ENCODE measurements at places on chromosomes 5 and 9.

- peak; percentile 90 for DNase-seq
Measured at GRCh38 chr9:22817181-22817580, 370.6 kb downstream of the DMRTA1 start.

GRCh38 chr5:163790497-163790896 lies 285.1 kb downstream of the MAT2B start:
- DNase-seq: no peak

DNA sequence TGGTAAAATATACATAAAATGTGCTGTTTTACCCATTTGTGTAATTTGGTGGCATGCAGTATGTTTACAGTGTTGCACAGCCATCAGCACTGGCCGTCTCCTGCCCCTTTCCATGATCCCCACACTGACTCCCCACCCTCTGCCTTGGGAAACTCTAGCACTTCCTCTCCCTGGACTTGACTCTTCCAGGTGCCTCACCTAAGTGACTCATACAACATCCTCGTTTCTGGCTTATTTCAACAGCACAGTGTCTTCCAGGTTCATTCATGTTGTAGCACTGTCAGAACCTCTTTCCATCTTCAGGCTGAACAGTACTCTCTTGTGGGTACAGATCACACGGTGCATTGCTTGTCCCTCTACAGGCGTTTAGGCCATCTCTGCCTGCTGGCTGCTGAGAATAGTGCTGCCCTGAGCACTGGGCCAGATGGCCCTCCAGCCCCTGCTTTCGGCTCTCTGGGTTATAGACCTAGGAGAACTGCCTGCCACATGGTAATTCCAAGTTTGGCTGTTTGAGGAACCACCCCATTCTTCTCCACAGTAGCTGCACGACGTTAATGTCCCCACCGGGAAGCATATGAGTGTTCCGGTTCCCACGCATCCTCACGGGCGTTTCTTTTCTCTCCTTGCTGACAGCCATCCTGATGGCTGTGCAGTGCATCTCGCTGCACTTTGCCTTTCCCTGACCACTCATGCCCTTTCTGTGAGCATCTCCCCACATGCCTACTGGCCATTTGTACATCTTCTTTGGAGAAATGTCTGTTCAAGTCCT lies 211.8 kb downstream of the FANCC start:
- DNase-seq: no peak

GRCh38 chr9:3331801-3332200 lies 194.0 kb downstream of the RFX3 start:
- no peak for DNase-seq

GRCh38 chr9:91382298-91382697 lies 20.6 kb upstream of the AUH start:
- DNase-seq: no peak

DNA sequence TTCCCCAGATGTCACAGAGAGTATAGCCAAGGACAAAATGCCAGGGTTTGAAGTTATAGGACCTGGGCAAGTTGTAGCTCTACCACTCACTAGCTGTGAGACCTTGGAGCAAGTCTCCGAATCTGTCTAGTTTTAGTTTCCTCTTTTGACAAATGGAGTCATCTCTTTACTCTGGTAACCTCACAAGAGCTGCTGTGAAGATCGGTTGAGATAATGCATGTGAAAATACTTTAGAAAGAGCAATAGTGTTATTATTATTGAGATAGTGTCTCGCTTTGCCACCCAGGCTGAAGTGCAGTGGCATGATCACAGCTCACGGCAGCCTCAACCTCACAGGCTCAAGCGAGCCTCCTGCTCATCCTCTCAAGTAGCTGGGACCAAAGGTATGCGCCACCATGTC lies 117.9 kb upstream of the NR5A1 start:
- no peak for DNase-seq

DNA sequence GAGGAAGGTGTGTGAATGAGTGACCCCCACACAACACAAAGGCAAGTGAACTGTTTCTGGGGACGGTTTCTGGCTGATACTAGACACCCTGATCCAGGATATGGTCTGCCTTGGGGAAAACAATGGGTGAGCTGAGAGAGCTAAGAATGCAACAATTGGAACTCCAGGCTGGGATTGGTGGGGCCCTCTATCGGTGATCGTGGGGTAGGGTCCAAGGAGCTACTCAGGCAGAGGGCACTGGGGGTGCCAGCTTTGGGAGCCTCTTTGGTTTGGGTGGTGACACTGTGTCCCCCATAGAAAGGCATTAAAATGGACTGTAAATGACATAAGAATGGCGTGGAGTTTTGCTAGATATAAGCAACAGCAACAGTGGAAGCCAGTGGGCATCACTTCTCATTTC lies 439.1 kb downstream of the DMAC1 start:
- no peak for DNase-seq

GRCh38 chr9:106420511-106420944 lies 442.4 kb upstream of the ZNF462 start:
- DNase-seq: peak; percentile 96

DNA sequence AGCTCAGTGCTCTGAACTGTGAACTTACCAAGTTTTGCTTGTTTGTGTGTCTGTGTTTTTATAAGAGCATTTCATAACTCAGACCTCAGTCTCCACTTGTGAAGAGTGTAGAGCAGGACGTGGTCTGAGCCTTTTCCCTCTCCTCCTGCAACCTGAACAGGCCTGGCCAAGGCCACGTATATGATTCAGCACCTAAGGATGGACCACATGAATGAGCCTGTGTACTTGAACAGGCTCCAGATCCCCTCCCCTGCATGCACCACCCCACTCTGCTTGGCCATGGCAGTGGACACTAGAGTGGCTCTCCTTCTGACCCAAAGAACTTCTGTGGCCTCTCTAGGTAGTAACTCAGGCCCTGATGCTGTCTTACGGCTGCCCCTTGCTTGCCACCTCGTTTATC lies 125.9 kb upstream of the FSTL4 start:
- DNase-seq: no peak

GRCh38 chr9:16012621-16013020 lies 459.8 kb downstream of the CCDC171 start:
- peak; percentile 45 for DNase-seq

DNA sequence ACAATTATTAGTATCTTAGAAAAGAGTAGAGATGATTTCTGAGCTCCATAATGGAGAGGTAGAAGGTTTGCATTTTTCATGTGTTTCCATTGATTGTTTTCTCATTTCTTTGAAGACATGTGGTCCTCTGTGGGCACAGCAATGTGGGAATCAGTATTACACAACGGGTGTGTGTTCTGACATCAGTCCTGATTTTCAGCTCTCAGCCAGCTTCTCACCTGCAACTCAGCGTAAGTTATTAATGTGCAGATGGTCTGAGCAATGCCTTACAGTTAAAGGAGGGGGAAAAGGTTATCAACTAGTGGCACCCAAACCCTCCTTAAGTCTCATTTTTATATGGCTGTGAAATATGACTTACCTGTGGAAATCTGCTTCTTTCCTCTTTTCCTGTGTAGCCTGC lies 59.1 kb downstream of the ITGA2 start:
- no peak for DNase-seq

DNA sequence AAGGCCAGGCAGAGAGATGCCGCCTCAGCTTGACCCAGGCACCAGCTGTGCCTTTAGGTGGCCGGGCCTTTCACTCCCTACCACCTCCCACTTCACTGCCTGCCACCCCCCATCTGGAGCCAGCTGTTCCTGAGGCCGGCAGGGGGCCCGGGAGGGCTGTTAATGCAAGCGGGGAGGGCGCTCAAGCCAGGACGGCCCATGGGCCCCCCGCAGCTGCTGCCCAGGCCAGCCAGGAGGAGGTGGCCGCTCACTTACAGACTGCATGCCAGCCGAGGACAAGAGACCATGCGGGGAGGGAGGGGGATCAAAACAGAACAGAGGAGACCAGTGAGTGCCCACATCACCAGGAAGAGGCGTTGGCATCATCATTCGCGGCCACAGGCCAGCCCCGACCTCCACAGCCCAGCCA lies 4.5 kb downstream of the ABCA2 start:
- no peak for DNase-seq

DNA sequence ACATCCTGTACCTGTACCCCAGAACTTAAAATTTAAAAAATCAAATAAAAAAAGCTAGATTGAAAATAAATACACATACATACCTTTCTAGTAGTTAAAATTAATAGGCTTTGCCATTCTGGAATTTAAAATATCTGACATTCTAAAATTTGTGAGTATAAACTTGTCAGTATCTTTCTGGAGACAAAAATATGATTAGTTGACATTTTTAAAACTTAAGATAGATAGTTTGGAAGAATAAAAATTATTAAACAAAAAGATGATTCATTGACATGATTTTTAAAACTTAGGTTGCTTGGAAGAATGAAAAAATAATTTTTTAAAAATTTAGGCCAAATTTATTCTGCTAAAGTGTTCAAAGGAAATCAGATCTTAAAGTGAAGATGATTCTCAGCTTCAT lies 43.1 kb downstream of the ISOC1 start:
- DNase-seq: no peak
